ENCODE measurements at places on chromosomes 12 and 14. TPM values are rescaled to one million over a fixed set of nuclear protein-coding genes. Genes with fewer than 3 reads are reported as not detected.

The PGF gene
- total RNA-seq: under 0.01 TPM

The SIX6 gene
- not detected for total RNA-seq

The ZNF605 gene
- total RNA-seq: 11.3 TPM

The LRTM2 gene
- 0.11 TPM for total RNA-seq

The DNAJC22 gene
- under 0.01 TPM for total RNA-seq

The GALNT6 gene
- 210 TPM for total RNA-seq

The GLI1 gene
- 0.76 TPM for total RNA-seq

The KRT3 gene
- not detected for total RNA-seq

The SLC22A17 gene
- 22.0 TPM for total RNA-seq

The COL2A1 gene
- total RNA-seq: 1.5 TPM

The TAS2R31 gene
- total RNA-seq: 7.1 TPM

The KRT2 gene
- total RNA-seq: not detected

Data from placental epithelial cell (primary cell).